Fibroblast of mammary gland (primary cell): ENCODE measurements at places on chromosomes 2 and 18.

- DNase-seq, result no peak
Observed at GRCh38 chr18:32157580-32157979, 32.3 kb upstream of the MEP1B start.

DNA sequence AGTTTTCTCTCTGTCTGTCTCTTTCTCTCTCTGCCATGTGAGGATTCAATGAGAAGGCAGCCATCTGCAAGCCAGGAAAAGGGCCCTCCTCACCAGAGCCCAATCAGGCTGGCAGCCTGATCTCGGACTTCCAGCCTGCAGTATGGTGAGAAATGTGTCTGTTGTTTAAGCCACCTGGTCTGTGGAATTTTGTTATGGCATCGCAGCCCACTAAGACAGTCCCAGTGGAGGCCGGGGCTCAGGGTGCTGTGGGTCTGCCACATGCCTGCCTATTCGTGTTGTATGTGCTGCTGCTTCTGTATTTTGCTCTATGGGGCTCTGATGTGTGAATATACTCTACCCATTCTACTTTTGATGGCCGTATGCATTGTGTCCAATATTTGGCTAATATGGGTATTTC lies 139.0 kb upstream of the HS6ST1 start:
- no peak for DNase-seq

- DNase-seq, result peak; percentile 89
Observed at GRCh38 chr2:37645362-37645761, 26.1 kb downstream of the CDC42EP3 start.

DNA sequence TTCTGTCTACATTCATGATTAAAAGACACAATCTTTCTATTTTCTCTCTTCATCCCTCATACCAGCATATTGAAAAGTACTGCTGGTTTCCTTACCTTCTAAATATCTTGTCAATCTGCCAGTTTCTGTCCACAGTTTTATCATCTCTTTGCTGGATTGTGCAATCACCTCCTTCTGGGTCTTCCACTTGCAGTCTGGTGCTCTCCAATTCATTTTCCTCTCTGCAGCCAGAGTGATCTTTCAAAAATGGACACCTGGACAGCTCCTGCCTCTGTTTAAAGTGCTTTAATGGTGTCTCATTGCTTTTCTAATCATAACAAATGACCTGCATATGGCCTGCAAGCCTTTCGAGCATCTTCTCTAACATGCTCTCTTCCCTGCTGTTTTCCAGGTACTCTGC lies 94.0 kb downstream of the C1QL2 start:
- DNase-seq, result peak; percentile 5

DNA sequence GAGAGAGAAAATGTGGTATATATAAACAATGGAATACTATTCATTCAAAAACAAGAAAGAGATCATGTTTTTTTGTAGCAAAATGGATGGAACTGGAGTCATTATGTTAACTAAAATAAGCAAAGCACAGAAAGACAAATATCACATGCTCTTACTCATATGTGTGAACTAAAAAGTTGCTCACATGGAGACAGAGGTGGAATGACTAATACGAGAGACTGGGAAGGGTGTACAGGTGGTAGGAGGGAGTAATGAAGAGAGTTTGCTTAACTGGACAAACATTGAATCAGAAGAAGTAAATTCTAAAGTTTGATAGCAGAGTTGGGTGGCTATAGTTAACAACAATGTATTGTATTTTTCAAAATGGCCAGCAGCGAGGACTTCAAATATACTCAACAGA lies 1080.7 kb upstream of the CHAC2 start:
- no peak for DNase-seq

DNA sequence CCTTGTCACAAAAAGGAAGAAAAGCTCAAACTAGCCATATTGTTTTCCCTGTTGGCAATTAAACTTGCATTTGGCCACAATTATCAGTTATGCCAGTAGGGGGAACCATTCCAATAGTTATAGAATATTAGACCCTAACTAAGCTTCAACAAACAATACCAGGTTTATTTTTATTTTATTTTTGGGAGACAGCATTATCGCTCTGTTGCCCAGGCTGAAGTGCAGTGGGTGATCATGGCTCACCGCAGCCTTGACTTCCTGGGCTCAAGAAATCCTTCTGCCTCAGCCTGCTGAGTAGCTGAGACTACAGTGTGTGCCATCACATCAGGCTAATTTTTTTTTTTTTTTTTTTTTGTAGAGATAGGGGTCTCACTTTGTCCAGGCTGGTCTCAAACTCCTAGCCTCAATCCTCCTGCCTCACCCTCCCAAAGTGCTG lies 102.1 kb downstream of the ATAD2B start:
- peak; percentile 70 for DNase-seq

DNA sequence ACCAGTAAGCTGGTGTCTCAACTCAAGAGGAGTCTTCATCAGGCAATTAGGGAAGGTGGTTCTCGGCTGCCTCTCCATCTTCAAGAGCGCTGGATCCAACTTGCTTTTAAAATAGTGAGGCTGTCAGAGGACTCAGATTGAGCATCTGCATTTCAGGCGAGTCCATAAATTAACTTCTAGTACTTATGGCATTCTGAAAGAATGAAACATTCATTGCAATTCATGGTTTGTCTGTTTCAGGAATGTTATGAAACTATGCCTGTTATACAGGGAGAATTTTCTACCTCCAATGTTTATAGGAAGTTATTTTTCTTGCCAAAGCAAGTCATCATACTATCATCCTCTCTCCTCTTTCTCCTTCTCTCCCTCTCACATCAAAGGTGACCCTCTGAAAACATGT lies 883.2 kb downstream of the SLC4A3 start:
- DNase-seq, result no peak

DNA sequence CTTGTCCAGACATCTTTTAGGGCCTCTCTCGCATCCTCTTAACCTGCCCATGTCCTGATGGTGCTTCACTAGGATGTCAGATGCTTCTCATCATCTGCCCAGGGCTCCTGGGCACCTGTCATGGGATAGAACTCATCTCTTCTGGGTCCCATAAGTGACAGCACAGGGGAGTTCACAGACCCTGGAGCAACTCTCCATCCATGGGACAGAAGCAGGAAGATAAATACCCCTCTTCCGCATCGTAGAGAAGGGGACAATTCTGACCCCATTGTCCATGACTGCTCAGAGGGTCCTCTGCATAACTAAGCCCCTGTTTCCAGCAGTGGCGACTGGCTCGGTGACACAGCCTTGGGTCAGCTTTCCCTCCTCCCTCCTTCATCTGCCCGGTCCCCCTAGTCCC lies 82.3 kb downstream of the TWIST2 start:
- DNase-seq, result no peak

- DNase-seq, result peak; percentile 47
Observed at GRCh38 chr18:11498821-11499220, 110.6 kb upstream of the SLC35G4 start.

- DNase-seq, result no peak
Observed at GRCh38 chr2:32423536-32423935, 66.7 kb downstream of the BIRC6 start.

GRCh38 chr2:71226096-71226964 lies 573 bp downstream of the PAIP2B start:
- no peak for DNase-seq

DNA sequence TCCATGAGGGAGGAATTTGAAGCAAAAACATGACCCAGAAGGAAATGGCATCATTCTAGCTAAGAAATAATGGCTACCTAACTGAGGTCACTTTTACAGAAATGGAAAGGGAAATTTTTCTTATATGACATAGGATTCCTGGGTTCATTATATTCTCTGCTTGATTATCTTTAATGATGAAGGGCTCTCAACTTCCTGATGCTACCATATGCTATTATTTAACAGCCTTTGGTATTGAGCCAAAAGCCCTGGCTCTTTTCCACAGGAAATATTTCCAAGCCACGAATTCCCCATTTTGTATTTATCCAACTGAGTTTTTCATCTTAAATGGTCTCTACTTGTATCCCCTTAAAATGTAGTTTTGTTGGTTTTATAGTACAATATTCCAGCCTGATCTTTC lies 63.2 kb upstream of the NPAS2 start:
- peak; percentile 56 for DNase-seq

- DNase-seq, result no peak
Observed at GRCh38 chr2:237706257-237706656, 78.9 kb downstream of the LRRFIP1 start.

DNA sequence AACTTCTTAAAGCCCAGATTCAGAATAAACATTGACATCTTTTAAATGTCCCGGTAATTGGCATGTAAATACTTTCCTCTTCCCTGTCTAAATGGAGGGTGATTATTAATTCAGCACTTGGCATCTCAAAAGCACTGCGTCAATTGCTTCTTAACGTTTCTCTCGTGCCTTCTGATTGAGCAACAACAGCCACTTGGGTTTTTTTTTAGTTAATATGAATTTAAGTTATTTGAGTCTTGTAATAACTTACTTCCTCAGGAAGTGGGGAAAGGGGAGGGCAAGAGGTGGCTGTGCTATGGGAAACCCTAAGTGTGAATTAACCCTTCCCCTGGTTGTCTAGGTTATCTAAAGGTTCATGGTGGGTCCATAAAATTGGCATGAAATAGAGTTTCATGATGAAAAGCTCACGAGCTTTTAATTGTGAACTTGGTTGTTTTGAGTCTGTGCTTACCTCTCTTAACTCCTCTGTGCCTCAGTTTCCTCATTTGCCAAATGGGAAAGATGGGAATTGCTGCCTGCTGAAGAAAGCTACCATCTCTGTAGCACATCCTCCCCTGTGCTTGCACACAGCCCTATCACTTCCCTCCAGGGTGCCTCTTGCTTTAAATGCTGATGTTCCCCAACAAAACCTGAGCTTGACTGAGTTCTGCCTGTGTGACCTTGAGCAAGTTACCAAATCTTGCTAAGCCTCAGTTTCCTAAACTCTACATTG lies 126.3 kb upstream of the BCL2L11 start:
- no peak for DNase-seq

GRCh38 chr2:125560855-125561254 lies 1095.1 kb upstream of the GYPC start:
- no peak for DNase-seq

- DNase-seq, result no peak
Observed at GRCh38 chr2:127065299-127065939, 41.5 kb downstream of the BIN1 start.

DNA sequence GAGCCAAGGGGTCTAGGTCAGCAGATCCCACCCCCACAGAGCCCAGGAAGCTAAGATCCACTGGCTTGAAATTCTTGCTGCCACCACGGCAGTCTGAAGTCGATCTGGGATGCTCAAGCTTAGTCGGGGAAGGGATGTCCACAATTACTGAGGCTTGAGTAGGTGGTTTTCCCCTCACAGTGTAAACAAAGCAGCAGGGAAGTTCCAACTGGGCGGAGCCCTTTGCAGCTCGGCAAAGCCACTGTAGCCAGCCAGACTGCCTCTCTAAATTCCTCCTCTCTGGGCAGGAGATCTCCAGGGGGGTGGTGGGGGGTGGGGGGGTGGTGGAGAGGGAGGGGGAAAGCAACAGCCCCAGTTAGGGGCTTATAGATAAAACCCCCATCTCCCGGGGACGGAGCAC lies 419.5 kb downstream of the NUP35 start:
- no peak for DNase-seq

DNA sequence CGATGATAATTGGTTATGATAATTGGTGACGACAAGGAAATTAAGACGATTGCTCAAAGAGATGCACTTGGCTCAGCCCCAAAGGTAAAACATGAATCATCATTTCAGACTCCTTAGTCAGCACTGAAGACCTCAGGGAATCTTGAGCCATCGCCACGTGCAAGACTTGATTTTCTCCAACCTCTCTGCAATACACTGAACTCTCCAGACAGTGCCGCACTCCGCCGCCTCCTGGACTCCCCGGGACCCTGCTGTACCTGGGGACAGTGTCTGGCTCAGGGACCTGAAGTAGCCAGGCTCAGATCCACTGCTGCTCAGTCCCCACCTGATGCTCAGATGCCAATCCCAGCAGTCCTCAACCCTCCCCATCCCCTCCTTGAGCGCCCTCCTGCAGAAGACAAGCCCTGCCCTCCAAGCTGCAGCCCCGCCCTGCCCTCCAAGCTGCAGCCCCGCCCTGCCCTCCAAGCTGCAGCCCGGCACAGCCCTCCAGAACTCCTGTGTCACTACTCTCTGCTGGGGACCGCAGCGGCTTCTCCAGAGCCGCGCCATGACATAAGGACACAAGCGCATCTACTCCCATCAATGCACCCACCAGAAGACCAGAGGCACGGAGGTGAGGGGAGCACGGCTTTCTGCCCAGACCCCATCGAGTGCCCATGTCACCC lies 1.1 kb downstream of the TMEM18 start:
- peak; percentile 95 for DNase-seq

DNA sequence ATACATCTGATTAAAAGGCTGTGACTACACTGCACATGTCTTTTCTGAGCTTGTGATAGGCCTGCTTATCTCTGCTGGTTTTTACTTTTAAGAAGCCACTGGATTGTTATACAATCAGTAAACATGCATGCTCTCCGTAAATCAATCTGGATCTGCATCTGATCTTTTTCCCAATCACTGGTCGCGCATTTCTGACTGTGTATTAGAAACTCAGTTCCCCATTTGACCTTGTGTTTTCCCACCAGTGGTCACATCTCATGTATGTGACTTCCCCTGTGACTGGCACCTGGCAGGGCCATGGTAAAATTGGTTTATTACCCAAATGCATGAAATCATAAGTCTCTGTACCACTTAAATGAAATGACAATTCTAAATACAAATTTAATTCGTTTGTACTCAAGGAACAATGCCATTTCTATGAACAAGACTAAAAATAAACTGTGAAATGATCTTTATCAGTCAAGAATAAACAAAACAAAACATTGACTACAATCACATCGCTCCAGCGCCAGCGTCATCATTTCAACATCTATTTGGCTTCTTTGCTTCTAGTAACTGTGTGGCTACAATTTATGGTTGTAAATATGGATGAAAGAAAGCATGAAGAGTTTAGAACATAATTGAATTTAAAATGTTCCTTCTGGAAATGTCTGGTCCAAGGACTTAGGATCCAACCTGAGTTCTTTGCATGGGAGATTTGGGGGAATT lies 396.6 kb upstream of the TRIB2 start:
- peak; percentile 75 for DNase-seq

GRCh38 chr2:173705656-173706055 lies 259.5 kb downstream of the SP3 start:
- DNase-seq, result no peak

DNA sequence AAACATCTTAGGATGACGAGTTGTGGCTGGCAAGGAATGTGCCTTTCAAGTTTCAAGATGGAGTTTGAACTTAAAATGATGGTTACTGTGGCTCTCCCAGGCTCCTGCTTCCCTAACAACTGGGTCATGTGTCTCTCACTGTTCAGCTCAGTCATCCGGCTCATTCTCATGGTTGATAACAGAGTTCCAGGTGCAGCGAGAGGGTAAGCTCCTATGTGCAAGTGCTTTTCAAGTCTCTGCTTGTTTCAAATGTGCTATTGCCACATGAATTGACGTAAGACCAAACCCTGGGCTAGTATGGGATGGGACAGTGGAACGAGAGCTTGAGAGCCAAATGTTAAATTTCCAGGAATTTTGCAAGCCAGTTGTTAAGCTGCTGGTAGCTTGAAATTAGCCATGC lies 19.5 kb upstream of the PUM2 start:
- peak; percentile 49 for DNase-seq

GRCh38 chr2:235461763-235462414 lies 32.0 kb upstream of the AGAP1 start:
- no peak for DNase-seq
